Breast epithelium (tissue), 4 donors: ENCODE measurements at places on chromosomes 5 and 9.

DNA sequence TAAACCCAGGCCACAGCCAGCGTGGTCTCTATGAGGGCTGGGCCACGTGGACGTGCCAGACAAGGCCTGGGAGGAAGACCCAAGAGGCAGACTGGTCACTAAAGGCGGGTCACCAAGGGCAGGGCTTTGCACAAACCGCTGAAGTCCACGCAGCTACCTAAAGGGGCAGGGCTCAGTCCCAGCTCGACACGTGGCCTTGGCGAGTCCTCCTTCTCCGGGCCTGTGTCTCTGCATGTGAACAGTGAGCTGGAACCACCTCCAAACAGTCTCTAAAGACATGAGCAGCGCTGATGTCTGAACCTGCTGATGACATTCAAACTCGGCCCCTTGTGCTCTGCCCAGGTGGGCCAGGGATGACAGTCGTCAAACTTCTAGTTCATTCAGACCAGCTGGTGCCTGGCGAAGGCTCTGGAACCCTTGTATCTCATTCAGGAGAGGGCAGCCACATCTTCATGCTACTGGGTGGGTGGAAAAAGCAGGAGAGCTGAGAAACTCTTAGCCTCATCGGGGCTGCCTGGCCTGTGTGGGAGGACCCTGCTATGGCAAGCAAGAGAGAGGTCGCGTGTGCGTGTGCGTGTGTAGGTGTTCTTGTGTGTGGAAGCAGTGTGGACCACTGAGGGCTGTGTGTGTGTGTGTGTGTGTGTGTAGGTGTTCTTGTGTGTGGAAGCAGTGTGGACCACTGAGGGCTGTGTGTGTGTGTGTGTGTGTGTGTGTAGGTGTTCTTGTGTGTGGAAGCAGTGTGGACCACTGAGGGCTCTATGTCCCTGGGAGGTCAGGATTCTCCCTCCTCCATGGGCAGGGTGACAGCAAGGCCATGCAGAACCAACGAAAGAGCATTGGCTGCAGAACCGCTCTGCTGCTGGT lies 14.1 kb upstream of the SLC25A51 start:
- H3K4me1 ChIP-seq: no peaks in the 10 kb centered on the region
- DNase-seq: no peak
- H3K27ac ChIP-seq: peak overlapping the region; percentile 17

GRCh38 chr5:150400316-150401075 lies 12.2 kb downstream of the CD74 start:
- no peaks in the 10 kb centered on the region for H3K27me3 ChIP-seq
- H3K4me3 ChIP-seq: no peak overlapping the region
- no peak for DNase-seq
- H3K27ac ChIP-seq: no peak overlapping the region

DNA sequence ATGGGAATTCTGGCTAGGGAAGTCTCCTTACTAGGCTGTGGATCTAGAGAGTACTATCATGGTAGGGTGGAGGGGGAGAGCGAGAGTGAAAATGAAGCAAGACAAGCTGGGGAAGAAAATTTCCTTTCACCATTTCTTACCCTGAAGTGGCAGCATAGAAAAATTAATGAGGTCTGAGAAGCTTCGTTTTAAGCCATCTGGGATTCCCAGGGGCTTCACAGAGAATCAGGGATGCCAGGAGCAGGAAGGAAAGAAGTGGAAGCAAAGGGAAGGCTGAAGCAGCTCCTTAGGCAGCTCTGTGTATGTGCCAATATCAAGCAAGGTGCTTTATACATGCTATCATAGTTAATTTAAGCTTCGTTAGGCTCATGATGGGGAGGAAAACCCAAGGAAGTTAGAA lies 169.9 kb downstream of the ZSWIM6 start:
- no peaks in the 10 kb centered on the region for H3K4me1 ChIP-seq
- DNase-seq: no peak

DNA sequence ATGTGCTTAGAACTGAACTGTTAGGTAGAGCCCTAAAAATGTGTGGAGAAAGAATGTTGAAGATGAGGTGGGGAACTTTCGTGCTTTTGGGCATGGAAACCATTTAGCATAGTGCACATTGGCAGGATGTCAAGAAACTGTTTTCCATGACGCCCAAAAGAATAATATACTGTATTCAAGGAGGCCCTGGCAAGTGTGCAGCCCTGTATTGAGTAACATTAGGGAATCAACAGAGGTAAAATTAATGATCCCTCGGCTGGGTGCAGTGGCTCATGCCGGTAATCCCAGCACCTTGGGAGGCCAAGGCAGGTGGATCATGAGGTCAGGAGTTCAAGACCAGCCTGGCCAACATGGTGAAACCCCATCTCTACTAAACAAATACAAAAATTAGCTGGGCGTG lies 20.9 kb upstream of the PLIN2 start:
- peak overlapping the region; percentile 42 for H3K27ac ChIP-seq
- DNase-seq: no peak
- H3K36me3 ChIP-seq: no peaks in the 10 kb centered on the region
- H3K27me3 ChIP-seq: no peaks in the 10 kb centered on the region
